ENCODE measurements at places on chromosomes 3 and 15. TPM values are rescaled to one million over a fixed set of nuclear protein-coding genes. Genes with fewer than 3 reads are reported as not detected.

Gene CGGBP1
- total RNA-seq: 105 TPM

GRCh38 chr3:79885407-79885806 lies 117.6 kb upstream of the ROBO1 start:
- H3K27ac ChIP-seq: no peak overlapping the region
- no peak for DNase-seq
- no peaks in the 10 kb centered on the region for H3K27me3 ChIP-seq

- peaks cover 10% of the 10 kb centered on the region for H3K36me3 ChIP-seq
- H3K27me3 ChIP-seq: peaks cover 81% of the 10 kb centered on the region
- no peak for DNase-seq
- H3K4me3 ChIP-seq: no peak overlapping the region
- no peak overlapping the region for H3K27ac ChIP-seq
Measured at GRCh38 chr3:45865563-45865962, 20.8 kb upstream of the CCR9 start.

Gene SPESP1
- total RNA-seq: 1.1 TPM

Gene TGM5
- 0.28 TPM for total RNA-seq

Gene CHRNA3
- total RNA-seq: not detected

- H3K36me3 ChIP-seq: no peaks in the 10 kb centered on the region
- no peak for DNase-seq
- H3K4me1 ChIP-seq: peaks cover 3% of the 10 kb centered on the region
Measured at GRCh38 chr3:188827576-188827975, 344.2 kb upstream of the TPRG1 start.

DNA sequence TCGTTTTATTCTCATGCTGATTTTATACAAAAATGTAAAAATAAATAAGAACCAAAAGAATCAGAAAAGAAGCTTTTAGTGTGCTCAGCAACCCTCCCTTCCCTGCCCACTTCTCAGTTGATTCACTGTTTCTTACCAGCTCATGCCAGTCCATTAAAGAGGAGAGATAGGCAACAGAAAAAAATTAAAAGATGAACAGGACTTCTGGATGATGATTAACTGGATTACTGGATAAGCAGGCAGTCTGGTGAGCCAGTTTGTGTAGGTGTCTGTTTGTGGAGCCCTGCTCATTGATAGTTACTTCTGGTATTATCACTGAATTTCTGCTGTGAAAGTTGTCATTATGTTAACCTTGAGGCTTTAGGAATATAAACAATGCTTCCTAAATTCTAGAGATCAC lies 15.1 kb upstream of the GPR171 start:
- DNase-seq: no peak
- peaks cover 29% of the 10 kb centered on the region for H3K36me3 ChIP-seq
- H3K27ac ChIP-seq: no peak overlapping the region
- no peaks in the 10 kb centered on the region for H3K27me3 ChIP-seq
- H3K4me3 ChIP-seq: no peak overlapping the region

Gene UNC13C
- not detected for total RNA-seq

DNA sequence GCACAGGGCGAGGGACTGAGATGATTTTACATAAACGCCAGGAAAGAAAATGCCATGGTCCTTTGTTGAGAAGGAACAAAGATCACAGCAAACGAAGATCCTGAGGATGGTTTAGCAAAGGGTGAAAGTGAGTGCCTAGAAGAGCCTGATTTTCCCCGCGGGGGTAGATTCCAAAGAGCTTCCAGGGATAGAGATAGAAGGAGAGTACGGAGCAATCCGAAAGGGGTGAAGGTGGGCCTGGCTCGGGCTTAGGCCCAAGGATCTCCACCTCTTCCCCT lies 977 bp downstream of the CDC25A start:
- H3K36me3 ChIP-seq: peaks cover 46% of the 10 kb centered on the region
- no peak for DNase-seq
- H3K4me1 ChIP-seq: peaks cover 46% of the 10 kb centered on the region
- peak overlapping the region; percentile 94 for H3K4me3 ChIP-seq
- H3K27me3 ChIP-seq: no peaks in the 10 kb centered on the region
- H3K27ac ChIP-seq: peak overlapping the region; percentile 66

- H3K27me3 ChIP-seq: no peaks in the 10 kb centered on the region
- H3K27ac ChIP-seq: no peak overlapping the region
- DNase-seq: no peak
Measured at GRCh38 chr3:144942093-144942837, 970.6 kb downstream of the DIPK2A start.

- DNase-seq: no peak
- H3K36me3 ChIP-seq: no peaks in the 10 kb centered on the region
- no peak overlapping the region for H3K4me3 ChIP-seq
- H3K4me1 ChIP-seq: no peaks in the 10 kb centered on the region
- no peaks in the 10 kb centered on the region for H3K27me3 ChIP-seq
Measured at GRCh38 chr15:96474231-96474664, 143.7 kb downstream of the NR2F2 start.

- no peaks in the 10 kb centered on the region for H3K36me3 ChIP-seq
- no peaks in the 10 kb centered on the region for H3K4me1 ChIP-seq
- no peak for DNase-seq
- no peaks in the 10 kb centered on the region for H3K27me3 ChIP-seq
- no peak overlapping the region for H3K4me3 ChIP-seq
Measured at GRCh38 chr3:127008236-127008635, 25.3 kb downstream of the PLXNA1 start.

Gene ALDH1L1
- total RNA-seq: not detected

DNA sequence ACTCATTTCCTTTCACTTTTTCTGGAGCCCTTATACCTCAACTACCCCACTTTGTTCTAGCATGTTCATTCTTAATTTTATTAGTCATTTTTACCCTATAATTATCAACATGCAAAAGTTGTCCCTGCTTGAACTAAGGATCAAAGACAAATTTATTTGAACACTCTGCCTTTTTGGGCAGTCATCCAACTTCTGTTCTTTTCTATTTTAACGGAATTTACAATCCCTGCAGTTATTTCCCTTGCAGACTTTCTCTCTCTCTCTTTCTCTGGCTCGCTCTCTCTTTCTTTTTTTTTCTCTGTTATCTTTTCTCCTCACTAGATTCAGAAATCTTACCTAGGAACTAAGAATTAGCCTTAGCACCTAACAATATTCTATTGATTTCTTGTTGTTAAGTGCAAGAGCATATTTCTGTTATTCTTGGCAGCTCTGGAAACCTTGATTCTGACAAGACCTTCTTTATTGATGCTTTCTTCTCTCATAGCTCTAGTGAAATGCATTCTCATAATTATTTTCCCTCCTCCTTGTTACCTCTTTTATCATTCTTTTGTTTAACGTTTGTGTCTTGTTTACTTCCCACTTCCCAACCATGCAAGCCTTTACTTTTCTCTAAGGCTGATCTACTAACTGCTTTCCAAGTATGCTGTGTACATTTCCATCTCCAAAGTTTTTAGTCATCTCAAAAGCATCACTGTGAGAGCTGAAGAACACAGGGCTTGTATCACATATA lies 951.6 kb downstream of the DIPK2A start:
- no peak overlapping the region for H3K4me3 ChIP-seq
- no peak for DNase-seq
- H3K27me3 ChIP-seq: no peaks in the 10 kb centered on the region
- H3K36me3 ChIP-seq: no peaks in the 10 kb centered on the region
- no peak overlapping the region for H3K27ac ChIP-seq
- H3K4me1 ChIP-seq: no peaks in the 10 kb centered on the region

DNA sequence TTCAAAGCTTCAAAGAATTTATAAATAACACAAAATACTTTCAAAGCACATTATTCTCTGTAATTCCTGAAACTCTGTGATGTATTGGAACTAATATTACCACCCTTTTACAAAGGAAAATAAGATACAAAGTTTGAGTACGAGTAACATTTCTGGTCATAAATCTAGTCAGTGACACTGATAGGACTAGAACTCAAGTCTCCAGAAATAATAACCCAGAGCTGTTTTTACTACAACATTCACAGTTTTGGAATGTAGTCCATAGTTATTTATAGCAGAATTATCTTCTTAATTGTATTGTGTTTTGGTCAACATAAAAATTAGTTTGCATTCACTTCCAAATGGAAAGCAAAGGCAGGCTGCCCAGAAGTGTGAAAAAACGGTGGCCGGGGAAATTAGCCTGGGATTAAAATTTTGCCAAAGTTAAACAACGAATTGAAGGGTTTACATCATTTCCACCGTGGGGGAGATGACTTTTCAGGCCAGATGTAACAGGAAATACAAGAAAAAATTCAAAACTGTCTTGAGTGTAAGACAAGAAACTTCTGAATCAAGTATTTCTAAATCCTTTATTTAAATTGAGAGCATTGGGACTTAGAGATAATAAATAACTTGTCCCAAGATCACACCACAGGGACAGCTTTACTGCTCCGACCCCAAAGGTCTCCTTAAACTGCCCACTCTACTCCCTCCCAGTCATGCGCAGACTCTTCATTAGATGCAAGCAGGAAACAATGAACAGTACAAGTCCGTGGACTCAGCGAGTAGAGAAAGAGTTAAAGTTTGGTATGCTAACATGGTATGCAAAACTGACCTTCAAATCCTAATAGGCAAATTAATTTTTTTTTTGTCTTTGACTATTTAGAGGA lies 74.3 kb upstream of the VGLL4 start:
- H3K27me3 ChIP-seq: peaks cover 4% of the 10 kb centered on the region
- H3K27ac ChIP-seq: peak overlapping the region; percentile 90
- peak overlapping the region; percentile 90 for H3K4me3 ChIP-seq
- peaks cover 29% of the 10 kb centered on the region for H3K4me1 ChIP-seq
- peaks cover 3% of the 10 kb centered on the region for H3K36me3 ChIP-seq

Gene SERPINI2
- not detected for total RNA-seq

DNA sequence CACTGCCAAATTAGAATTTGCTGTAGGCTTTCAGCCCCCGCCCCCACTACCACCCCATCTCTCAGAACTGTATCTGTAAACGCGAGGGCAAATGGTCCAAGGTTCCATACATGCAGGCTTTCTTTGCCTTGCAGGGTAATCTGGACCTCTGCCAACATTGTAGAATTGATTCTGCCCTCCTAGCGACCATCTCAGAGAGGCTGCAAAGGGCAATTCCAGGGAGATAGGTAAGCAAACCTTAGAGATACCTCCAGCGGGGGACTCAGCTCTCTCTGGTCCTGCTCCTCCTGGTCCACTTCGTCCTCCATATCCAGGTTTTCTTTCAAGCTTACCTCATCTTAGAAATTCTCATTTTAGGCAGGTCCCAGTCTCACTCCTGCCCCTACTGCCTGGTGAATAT lies 64.4 kb downstream of the SLMAP start:
- H3K36me3 ChIP-seq: no peaks in the 10 kb centered on the region
- peaks cover 6% of the 10 kb centered on the region for H3K4me1 ChIP-seq
- H3K4me3 ChIP-seq: no peak overlapping the region
- no peak overlapping the region for H3K27ac ChIP-seq
- no peak for DNase-seq

DNA sequence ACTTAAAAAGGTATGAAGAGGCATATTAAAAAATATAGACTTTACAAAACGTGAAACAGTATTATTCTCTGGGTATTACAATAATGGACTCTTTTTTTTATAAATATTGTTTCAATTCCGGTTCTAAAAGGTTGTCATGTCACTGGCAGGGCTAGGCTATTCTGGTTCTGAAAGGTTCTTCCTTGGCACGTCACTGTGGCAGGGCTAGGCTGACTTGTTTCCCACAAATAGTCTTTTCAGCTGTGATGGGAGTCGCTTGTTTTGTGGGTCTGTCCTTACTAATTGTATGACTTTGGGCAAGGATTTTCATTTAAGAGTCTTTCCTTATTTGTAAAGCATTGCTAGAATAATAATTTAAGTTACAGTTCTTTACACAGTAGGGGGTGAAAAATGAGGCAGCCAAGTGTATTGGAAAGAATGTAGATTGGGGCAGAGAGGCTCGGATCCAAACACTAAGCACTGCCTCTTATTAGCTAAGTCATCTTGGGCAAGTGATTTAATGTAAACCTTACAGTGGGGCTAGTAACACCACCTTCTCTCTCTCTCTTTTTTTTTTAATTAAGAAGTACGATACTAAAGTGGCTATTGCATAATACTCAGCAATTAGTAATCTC lies 12.4 kb upstream of the MELTF start:
- DNase-seq: no peak
- H3K4me3 ChIP-seq: no peak overlapping the region
- H3K27ac ChIP-seq: no peak overlapping the region

Gene RHOV
- not detected for total RNA-seq

DNA sequence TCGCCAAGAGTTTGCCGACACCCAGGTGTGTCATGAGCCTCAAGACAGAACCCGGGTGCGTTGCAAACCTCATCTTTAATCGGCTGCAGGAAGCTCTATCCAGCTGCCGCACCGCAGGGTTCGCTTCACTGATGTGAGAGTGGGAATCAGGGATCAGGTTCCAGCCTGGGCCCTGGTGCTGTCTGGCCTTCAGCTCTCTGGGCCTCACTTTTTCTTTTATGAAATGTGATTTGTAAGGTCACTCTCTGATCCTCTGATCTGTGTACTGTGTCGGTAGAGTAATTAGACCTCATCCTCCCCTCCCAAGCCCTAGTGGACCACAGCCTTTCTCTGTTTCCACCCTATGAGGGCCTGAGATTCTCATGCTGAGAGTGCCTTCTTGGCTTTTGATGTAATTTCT lies 202.8 kb upstream of the UBE2E1 start:
- H3K4me1 ChIP-seq: no peaks in the 10 kb centered on the region
- H3K4me3 ChIP-seq: no peak overlapping the region
- H3K27ac ChIP-seq: no peak overlapping the region

Gene CCDC66
- total RNA-seq: 32.5 TPM

DNA sequence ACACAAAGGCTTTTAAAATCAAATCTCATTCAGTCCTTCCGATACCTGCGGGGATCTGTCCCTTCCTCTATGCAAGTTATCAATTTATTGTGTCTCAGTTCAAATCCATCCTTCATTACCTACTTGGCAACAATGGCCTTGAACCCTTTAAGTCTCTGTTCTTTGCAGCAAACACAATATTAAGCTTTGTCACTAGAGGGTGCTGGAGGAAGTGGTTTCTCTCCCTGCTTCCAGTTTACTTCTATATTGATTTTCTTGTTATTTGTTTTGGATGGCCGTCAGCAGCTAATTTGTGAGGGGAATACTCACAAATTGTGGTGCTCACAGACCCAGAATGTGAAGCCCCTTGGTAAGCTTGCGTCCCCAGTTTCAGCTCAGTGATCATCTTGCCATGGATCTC lies 278.3 kb downstream of the FGF12 start:
- no peak for DNase-seq
- H3K27me3 ChIP-seq: peaks cover 18% of the 10 kb centered on the region
- no peaks in the 10 kb centered on the region for H3K36me3 ChIP-seq
- H3K27ac ChIP-seq: no peak overlapping the region
- H3K4me3 ChIP-seq: no peak overlapping the region

DNA sequence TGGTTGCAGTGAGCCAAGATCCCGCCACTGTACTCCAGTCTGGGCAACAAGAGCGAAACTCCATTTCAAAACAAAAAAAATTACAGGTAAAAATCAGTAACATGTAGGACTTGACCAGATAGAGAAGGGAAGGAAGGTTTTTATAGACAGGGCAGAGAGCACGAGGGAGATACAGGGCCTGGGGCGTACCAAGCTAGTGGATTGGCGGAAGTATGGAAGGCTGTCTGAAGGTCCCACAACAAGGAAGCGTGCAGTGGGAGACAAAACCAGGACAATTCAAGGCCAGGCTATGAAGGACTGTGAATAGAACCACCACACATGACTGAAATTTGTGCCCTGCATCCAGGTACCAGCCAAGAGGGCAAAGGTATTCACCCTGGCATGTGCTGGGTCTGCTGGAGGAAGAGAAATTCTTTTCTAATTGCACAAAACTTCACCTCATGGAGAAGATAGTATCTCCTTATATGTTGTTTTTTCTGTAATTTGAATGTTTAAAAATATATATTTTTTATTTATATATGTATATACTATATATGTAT lies 33.0 kb upstream of the BCL2A1 start:
- no peaks in the 10 kb centered on the region for H3K27me3 ChIP-seq
- H3K4me1 ChIP-seq: peaks cover 3% of the 10 kb centered on the region
- DNase-seq: no peak
